ENCODE measurements at places on chromosomes 1 and 21.

GRCh38 chr1:179082333-179082998, 596 bp downstream of the TOR3A start:
- DNase-seq: peak; percentile 12

GRCh38 chr1:24960071-24960801, 30.2 kb upstream of the RUNX3 start:
- DNase-seq: no peak

- no peak for DNase-seq
Observed at GRCh38 chr1:158391099-158391498, 8.2 kb downstream of the OR10T2 start.

- DNase-seq: no peak
Observed at GRCh38 chr21:36703123-36703522, 4.2 kb downstream of the SIM2 start.

DNA sequence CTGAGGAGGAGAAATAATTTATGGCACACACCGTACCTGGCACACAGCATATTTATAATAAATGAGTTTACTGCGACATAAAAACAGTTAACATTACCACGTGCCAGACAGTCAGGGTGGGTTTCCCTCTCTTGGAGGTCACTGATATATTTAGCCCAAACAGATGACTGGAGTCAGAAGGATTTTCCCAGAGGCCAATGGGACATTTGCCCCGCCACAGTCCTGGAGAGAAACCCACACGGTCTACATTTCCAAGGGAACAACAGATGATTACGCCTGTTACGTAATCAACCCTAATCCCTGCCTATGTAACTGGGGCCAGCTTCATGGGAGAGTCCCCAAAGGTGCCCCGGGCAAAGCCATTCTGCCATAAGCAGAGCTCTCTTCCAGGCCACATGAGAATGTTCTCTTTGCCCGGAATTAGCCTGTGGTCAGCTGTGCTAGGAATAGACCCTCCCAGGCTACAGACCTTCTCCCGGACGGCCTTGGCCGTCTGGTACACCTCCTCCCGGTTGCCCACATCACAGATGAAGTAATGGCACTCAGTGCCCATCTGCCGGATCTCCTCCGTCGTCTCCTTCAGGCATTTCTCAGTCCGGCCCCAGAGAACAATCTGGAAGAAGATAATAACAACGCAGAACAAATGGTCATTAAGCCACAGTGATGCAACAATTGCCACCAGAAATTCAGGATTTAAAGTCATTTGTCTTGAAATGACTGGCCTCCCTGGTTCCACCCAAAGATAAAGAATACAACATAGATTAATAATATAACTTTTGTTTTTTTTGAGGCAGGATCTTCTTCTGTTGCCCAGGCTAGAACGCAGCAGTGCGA, 37.7 kb downstream of the DHRS3 start:
- no peak for DNase-seq

GRCh38 chr1:241442686-241443085, 76.9 kb downstream of the FH start:
- DNase-seq: no peak

DNA sequence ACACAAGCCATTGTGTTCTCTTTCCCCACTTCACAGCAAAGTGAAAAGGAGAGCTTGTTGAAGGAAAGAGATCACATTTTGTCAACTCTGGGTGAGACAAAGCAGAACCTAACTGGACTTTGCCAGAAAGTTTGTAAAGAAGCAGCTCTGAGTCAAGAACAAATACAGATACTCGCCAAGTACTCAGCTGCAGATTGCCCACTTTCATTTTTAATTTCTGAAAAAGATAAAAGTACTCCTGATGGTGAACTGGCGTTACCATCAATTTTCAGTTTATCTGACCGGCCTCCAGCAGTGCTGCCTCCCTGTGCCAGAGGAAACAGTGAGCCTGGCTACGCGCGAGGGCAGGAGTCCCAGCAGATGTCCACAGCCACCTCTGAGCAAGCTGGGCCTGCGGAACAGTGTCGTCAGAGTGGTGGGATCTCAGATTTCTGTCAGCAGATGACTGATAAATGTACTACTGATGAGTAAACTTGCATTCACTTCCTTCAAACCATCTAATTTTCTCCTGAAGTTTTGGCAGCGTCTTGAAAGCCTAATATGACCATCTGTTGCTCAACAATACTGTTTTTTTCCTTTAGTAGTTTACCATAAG, 43.7 kb downstream of the BACH1 start:
- DNase-seq: peak; percentile 52

GRCh38 chr1:160083968-160084770, 2.8 kb downstream of the KCNJ9 start:
- DNase-seq: peak; percentile 68

DNA sequence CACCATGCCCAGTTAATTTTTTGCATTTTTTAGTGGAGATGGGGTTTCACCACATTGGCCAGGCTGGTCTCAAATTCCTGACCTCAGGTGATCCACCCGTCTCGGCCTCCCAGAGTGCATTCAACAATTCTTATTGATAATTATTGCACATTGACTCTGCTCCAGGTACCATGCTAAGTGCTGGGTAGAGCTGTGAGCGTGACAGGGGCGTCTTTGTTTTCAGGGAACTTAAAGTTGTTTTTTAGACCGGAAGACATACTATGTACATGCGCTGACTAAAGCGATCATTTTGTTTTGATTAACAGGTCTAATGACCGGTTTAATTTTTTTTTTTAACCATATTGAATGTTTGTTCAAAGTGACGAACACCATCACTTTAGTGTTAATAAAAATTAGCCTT, 4.0 kb downstream of the CD247 start:
- DNase-seq: no peak

DNA sequence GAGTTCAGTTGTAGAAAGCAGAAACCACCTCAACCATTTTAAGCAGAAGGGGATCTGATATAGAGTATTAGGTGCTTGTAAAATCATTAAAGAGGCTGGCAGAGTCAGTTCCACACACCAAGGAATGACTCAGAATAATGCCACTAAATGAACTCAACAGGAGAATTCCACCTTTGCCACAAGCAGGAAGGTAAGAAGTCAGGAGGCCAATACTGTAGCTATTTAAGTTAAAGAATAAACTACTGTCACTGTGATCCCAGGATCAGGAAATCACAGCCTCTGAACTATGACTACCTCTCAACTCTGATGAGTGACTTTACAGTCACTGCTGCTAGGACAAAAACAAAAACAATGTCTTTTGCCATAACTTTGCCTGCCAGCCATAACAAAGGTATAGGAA, 52.5 kb upstream of the PRMT6 start:
- no peak for DNase-seq

GRCh38 chr21:39066829-39067780, 116.1 kb downstream of the PSMG1 start:
- no peak for DNase-seq

DNA sequence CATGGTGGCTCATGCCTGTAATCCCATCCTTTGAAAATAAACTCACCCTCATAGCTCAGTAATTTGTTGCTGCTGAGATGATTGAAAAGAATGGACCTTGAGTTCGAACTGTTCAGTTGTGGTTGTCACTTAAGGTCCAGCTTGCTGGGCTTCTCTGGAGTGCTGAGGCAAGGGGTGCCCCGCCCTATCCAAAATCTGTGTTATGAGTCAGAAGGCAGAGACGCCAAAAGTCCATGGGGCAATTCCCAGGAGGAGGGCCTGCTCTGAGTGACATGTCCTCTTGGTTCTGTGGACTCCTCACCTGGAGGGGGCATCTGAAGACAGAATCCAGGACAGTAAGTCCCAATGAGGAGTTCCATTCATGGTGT, 64.8 kb downstream of the MYOM3 start:
- no peak for DNase-seq

- no peak for DNase-seq
Observed at GRCh38 chr1:177333936-177334595, 163.3 kb downstream of the BRINP2 start.

- DNase-seq: no peak
Observed at GRCh38 chr1:201670517-201670916, 131.6 kb downstream of the NAV1 start.

- no peak for DNase-seq
Observed at GRCh38 chr1:28815533-28816185, 3.7 kb downstream of the OPRD1 start.

DNA sequence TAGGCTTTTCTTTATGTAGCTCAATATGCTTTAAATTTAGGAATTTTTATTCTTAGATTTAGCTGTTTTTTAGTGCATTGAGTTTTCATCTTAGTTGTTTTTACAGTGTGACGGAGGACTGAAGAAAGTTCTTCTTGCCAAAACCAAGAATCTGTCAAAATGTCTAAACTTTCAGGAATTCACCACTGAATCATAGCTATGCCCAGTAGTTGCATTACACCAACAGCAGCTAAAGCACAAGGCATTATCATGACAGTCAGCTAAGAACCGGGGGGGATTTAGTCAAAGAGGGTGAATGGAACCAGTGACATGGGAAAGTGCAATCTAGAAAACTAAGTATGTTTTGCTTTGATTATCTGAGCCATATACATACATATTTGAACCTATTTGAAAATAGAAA, 6.5 kb upstream of the C1orf146 start:
- DNase-seq: no peak

DNA sequence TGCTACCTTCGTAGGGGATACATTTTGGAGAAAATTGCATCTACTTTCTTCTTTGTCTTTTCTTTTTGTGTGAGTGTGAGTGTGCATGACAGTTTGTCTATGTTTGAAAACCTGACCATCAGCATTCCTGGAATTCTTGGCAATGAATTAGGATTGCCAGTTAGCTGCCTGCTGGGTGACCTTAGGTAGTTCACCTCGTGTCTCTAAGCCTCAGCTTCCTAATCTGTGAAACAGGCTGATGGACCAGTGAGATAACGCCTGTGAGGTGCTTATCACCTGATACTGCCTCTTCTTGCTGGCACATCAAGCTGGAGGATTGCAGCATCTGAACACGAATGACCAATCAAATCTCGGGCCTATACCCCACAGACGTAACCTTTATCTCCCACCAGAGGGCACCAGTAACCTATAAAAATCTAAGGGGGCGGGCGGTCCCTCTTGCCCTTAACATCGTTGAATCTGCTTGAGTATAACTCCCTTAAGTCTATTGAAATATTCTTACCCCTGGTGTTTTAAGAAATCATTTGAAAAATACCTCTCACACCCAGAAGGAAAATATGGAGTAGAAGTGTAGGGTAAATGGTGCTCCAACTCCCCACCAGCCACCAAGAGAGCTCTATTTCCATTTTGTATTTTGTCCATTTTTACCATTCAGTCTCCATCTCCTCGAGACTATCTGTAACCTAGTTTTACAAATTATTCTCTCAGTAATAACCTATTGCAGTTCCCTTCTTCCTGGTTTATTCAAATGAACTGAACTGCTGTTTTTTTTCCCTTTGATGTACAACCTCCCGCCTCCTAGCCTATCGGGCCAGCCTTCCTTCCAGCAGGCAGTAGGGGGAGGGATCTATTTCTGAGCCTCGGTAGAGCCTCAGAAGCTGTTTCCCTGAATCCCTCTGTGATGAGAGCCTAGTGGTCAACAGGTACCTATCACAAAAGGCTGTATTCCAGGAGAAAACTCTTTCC, 49.7 kb downstream of the MDM4 start:
- peak; percentile 29 for DNase-seq

DNA sequence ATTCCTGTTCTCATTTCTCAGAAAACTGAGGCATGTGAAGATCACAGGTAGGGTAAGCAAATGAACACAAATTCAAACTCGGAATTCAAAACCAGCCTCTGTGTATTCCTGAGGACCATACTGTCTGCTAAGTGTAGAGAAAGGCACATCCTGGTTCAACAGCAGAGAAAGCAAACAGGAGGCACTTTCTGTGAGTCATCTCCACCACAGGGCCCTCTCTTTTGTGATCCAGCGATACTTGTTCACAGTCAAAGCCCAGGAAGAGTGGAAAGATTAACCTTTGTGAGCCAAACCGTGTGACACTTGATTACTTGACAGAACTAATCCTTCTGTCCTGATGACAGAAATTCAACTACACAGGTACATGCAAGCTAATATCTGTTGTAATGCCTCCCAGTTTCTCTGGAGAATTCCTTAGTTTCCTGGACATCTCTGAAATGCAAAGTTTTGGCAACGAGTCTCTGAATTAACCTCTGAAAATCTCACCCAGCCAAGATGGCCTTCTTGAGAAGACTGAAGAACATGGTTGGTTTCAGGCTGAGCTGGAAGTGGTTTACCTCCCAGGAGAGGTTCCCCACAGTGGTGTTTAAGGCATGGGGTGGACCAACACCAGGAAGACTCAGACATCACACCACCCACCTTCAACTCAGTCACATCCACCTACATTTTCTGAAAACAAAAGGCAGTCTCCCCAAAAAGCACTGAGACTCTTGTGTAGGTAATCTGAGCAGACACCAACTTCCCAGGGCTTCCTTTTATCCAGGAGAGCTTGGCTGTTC, 98.2 kb upstream of the ERG start:
- DNase-seq: no peak

DNA sequence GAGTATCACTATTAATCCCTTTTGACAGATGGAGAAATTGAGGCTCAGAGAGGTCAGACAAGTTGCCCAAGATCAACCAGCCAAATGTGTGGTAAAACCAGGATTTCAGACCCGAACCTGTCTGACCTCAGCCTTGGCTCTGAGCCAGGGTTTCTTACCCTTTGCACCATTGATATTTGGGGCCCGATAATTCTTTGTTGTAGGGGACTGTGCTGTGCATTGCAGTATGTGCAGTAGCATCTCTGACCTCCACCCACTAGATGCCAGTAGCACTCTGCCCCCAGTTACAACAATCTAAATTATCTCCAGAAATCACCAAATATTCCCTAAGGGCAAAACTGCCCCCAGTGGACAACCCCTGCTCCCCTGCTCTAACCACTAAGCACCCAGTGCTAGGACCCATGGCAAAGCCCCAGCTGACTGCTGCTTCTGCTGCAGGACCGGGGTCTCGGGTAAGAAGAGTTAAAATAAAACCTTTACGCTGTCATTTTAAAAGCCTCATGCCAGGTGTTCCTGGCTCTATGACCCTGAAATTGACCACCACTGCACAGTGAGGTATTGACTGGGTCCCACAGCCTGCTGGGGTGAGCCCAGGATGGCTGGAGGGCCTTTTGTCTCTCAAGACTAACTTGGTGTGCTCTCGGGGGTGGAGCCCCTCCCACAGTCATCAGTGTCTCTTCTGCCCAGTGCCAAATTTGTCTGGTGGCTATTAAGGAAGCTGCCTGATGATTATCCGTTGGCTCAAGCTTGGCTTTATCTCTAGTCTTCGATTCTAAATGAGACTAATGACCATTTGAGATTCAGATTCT, 5.6 kb upstream of the MAN1C1 start:
- DNase-seq: no peak
